ENCODE measurements at places on chromosomes 16 and 17.
A peak's percentile ranks its signal among the peaks of the same experiment; 100 is the strongest.

DNA sequence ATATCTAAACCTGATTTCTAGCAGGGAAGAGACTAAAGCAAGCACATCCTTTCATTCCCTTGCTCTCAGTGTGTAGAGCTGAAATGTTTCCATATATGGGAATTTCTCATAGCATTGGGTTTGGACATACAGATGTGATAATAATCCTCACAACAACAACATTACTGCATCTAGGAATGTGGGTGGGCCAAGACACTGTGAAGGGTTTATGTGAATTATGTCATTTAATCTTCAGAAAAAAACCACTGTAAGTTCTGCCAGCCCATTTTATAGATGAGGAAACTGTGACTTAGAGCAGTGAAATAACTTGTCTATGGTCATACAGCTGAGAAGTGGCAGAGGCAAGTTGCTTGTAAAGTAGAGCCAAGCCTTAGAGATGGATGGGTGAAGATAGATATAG is 5.2 kb downstream of the OMG start:
- DNase-seq = no peak

DNA sequence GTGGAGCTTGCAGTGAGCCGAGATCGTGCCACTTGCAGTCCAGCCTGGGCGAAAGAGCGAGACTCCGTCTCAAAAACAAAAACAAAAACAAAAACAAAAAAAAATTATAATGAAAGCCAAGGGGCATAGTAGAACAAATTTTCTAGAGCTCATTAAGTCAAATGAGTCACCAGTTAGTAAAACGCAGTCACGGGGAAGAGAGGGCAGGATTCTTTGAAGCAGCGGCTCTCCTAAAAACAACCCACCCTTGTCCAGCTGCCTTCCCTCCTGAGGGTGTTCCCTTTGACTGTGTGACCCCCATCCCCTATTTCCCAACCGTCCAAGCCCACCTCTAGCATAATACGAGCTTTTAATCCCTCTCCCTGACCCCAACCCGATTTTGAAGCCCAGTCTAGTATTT is 44.1 kb upstream of the STH start:
- no peak for DNase-seq

- peak; percentile 89 for DNase-seq
These were observed 692 bp upstream of the SOCS1 start for GRCh38 chr16:11256661-11257130.

DNA sequence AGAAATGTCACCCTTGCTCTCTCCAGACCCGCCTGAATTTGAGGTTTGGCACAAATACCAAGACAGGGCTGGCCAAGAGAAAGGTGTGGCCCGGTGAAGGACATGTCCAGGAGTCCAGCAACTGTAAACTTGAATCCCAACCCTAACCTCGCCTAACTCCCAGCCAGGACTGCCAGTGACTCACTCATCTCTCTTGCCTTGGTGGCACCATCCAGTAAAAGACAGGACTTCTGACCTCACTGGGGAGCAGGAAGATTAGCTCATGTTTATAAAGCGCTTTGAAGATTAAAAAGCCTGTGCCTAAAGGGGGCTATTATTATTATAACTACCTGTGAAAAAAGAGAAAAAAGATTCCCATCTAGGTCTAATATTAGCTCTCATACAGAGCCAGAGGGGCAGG is 335.3 kb downstream of the SOX9 start:
- DNase-seq = no peak

GRCh38 chr17:41335747-41336146 is 14.9 kb downstream of the KRT33A start:
- DNase-seq = no peak

GRCh38 chr17:53629188-53629587 is 193.5 kb upstream of the KIF2B start:
- no peak for DNase-seq

DNA sequence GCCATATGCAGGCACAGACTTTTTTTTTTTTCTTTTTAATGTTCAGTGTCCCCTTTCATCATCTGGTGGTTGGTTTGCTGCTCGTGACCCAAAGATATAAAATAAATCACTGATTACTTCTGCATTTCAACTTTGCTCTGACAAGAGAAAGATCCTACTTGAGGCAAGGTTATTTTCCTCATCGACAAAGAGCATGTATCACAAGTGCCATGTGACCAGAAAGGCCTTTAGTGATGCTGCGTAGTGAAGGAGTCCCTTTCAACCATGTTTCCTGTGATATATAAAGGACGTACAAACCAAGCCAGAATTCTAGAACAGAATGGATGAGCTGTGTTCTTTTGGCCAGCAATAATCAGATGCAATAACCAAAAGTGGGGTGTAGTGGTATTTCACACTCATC is 323.4 kb upstream of the PSMD7 start:
- no peak for DNase-seq

GRCh38 chr17:5381542-5381941 is 37.9 kb downstream of the NUP88 start:
- DNase-seq = no peak

DNA sequence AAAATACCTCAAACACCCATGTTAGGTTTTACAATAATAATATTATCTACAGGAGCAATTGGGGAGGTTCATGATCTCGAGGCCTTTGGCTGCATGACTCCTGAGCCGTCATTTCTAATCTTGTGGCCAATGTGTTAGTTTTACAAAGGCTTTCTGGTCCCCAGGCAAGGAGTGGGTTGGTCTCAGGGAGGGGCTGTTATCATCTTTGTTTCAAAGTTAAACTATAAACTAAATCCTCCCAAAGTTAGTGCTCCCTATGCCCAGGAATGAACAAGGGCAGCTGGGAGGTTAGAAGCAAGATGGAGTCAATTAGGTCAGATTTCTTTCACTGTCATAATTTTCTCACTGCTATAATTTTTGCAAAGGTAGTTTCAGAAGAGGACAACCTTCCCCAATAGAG is 9.1 kb upstream of the CCL5 start:
- DNase-seq = no peak

DNA sequence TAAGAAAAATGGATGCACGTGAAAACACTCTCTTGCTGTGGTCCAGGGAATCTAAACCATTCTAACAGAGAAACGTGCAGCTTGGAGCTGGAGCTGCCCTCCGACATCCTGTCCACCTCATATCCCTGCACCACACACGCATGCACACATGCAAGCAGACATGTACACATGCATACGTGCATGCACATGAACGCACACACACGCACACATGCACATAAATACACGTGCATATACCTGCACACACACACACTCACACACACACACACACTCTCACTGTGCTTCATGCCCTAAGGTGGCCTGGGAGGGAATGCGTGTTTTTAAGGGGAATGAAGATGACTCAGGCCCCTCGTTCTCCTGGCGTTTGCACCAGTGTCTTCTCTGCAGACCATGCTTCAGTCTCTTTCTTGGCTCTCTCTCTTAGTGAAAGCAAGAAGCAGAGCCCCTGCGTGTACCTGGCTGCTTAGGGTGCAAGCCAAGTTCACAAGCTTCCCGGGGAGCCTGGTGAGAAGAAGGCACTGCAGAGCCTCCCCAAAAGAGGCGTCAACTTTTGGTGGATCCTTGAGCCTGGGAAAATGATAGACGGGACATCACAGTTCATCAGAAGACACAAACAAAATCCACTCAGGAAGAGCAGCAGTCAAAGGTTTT is 72.8 kb downstream of the GOSR1 start:
- DNase-seq = no peak

GRCh38 chr16:66711581-66711980 is 15.0 kb upstream of the CMTM4 start:
- no peak for DNase-seq
